ENCODE measurements at places on chromosomes 5 and 9.

DNA sequence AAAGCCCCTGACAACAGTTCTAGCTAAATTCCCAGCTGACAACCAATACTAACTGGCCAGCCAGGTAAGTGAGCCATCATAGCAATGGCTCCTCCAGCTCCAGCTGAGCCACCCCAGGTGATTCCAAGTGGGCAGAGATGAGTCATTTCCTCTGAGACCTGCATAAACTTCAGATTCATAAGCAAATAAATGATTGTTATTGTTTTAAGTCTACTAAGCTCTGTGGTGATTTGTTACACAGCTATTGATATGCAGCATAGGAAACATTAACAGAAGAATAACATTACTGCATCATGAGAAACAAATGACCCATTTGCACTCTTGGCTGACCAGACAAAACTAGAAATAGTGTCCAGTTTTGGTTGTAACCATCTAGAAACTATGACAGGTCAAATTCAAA is 60.3 kb downstream of the TTC39B start:
- DNase-seq: no peak

- DNase-seq: peak; percentile 85
These were observed 11.0 kb upstream of the EXOSC2 start for GRCh38 chr9:130682421-130683121.

DNA sequence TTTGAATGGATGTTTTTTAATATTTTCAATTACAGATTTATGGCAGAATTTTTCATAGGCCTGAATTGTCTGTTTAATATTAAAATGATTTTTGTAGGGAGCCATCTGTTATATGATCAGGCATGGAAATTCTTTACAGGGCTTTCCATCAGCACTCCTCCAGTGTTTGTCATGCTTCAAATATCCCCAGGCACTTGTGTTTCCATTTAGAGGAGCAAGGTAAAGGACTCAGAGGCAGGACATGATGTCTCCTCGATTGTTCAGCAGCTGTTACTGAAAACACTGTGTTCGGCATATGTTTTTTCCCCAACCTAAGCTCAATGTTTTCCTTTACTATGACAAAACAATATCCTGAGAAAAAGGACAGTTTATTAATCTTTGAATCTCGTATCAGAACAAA is 172.3 kb upstream of the RFX3 start:
- no peak for DNase-seq

- no peak for DNase-seq
These were observed 21.1 kb downstream of the SPOCK1 start for GRCh38 chr5:137478043-137478442.

DNA sequence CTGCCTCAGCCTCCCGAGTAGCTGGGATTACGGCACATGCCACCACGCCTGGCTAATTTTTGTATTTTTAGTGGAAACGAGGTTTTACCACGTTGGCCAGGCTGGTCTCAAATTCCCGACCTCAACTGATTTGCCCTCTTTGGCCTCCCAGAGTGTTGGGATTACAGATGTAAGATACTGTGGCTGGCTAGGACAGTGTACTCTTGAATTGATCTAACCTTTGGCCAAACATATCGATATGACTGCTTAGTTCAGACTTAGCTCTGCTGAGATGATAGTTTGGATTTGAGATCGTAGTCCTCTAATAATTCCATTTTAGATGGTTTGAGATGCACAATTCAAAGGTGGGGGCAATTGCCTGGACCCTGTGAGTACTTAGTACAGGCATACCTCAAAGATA is 15.2 kb downstream of the TXNDC15 start:
- DNase-seq: no peak

GRCh38 chr9:72534931-72535330 is 13.5 kb downstream of the TMC1 start:
- no peak for DNase-seq
